ENCODE measurements at places on chromosomes 13 and 19.

- no peak for DNase-seq
Observed at GRCh38 chr13:82221621-82222020, 1660.7 kb downstream of the SLITRK1 start.

GRCh38 chr19:34217952-34218817 is 36.2 kb upstream of the GARRE1 start:
- peak; percentile 75 for DNase-seq

GRCh38 chr13:95643936-95644598 is 439 bp downstream of the DZIP1 start:
- no peak for DNase-seq

DNA sequence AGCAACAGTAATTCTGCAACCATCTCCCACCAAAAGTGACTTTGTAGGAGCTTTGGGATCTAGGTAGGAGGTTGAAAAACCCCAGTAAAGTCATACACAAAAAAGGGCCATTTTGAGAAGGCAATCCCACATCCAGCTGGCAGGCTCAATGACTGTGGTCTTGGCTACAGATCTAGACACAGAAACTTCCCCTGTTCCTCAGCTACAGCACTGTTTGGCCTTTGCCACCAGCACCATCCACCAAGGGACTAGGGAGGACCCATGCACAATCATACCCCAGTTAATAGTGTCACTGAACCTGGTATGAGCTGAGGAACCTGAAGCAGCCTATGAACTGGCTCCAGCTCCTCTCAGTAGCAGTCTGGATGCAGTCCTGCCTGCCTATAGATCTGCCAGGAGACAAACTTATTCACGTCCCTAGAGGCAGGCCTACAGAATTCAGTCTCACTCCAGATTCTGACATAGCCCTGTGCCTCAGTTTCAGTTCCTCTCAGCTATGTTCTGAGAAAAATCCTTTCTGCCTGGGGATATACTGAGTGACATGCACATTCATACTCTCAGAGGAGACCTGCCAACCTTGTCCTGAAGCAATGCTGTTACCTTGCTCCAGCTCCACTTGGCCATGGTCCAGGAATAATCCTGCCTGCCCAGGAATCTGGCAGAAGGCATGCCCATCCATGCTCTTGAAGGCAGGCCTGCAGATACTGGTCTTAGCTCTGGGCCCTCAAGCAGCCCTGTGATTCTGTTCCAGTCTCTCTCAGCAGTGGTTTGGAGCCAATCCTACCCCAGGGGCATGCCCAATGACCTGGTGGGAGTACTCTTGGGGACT is 2048.3 kb upstream of the PCDH20 start:
- no peak for DNase-seq

DNA sequence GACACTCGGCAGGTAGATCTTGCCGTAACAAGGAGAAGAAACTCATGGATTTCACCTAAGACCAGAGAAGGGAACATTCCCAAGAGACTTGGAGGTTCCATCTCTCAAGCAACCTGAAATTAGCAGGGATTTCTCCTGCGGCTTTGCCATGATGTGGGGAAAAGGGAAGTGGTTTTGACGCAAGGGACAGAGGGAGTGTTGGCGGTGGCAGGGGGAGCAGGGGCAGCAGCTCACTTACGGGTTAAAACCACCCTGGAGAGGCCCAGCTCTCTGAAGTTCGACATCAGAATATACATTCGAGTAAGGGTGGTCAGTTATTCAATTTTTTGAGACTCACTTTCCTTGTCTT is 76.1 kb upstream of the POMP start:
- no peak for DNase-seq

DNA sequence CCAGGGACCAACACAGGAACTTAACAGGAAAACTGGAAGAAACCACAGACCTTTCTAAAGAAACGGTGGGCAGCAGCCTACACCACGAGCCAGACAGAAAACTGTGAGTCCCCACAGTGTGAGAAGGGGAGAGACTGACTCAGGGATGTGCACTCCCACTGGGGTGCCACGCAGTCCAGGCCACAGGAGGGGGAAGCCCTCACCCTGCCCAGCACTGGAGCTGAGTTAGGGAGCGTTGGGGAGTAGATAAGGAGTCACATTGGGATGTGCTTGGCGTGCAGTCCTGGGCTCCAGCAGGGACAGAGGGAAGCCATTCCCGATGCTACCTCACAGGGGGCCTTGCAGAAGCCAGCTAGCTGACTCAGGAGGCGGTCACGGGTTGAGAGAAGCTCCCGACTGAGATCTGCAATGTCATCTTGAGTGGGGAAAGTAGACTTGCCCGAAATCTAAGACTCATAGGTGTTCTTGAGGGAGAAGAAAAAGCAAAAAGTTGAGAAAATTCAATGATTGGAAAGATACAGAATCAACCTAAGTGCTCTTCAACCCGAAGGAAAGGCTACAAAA is 17.3 kb downstream of the SIGLEC8 start:
- peak; percentile 47 for DNase-seq

DNA sequence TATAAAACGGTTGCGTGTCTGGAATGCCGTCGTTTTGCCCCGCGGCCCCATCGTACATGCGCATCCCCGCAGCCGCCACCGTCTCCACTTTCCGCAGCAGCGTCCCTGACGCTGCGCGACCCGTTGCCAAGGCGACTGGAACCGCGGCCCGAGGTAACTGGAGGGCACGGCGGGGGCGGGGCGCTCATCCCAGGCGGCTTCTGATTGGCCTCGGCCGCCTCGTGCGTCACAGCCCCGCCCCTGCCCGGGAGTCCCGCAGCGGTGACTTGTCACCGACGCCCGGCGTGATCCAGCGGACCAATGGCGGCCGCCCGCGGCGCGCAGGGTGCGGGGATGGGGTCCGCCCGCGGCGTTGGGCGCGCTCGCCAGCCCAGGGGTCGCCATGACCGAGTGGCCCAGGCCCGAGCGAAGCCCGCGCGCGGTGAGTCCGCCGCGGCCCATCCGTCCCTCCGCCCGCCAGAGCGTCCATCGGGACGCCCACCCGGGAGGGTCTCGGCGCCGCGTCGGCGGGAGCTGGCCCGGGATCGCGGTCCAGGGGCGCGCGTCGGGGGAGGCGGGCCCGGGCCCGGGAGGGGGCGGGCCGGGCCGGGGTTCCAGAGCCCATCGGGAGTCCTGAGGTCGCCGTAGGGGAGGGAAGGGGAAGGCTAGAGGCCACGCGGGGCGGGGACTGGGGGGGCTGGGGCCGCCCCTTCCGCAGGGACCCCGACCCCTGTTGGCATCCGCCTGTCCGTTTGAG is at the start of gene ZSCAN1:
Gene ZSCAN1 (plus strand): TSS at position 285 of the 736 bp plus-strand sequence. CDS start 3,812 bp downstream, outside the sequence.
- peak; percentile 39 for DNase-seq

DNA sequence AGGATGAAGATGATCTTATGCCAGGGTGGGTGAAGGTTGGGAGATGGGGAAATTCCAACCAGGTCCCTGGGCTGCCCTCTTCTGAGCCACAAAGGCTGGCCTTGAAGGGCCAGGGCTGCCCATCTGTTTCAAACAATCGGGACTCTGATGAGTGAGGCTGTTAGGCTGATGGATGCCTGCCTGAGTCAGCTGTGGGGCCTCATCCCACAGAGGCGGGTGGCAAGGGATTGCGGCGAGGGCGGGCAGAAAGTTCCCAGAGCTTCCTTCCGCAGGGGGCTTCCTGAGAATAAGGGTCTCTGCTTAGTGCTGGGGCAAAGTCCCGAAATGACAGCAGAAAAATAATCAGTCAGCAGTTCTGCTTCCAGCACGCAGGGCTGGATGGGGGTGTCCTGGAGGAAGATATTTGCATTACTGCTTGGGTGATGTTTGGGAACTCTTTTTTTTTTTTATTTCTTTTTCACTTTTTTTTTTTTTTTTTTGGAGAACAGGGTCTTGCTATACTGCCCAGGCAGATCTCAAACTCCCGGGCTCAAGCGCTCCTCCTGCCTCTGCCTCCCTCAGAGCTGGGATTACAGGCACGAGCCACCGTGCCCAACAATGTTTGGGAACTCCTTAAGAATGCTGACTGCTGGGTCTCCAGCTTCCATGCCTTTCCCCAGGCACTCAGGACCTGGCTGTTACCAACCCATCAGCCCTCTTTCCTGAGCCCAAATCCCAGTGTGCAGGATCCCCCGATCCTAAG is 14.1 kb downstream of the SH3GL1 start:
- DNase-seq = no peak

DNA sequence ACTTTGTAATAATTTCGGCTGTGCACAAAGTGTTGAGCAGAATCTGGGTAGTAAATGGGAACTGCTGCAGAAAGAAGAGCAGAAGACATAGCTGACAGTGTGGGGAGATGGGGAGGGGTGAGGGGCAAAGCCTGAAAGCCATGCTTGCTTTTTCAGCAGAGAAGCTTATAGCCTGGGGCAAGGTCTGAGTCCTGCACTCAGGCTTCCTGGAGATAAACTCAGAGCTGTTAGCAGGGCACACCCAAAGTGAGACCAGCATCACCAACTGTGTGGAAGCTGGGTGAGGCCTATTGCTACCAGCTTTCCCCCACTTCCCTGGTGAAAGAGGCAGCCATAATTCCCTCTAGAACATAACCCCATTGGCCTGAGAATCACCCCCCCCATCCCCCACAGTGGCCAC is 15.6 kb upstream of the LHFPL6 start:
- DNase-seq = no peak

- DNase-seq = peak; percentile 66
Observed at GRCh38 chr19:2015608-2015950, at the start of gene BTBD2. TSS of gene BTBD2 (minus strand) at chr19:2015714. CDS start at chr19:2015703, 11 bp downstream.

DNA sequence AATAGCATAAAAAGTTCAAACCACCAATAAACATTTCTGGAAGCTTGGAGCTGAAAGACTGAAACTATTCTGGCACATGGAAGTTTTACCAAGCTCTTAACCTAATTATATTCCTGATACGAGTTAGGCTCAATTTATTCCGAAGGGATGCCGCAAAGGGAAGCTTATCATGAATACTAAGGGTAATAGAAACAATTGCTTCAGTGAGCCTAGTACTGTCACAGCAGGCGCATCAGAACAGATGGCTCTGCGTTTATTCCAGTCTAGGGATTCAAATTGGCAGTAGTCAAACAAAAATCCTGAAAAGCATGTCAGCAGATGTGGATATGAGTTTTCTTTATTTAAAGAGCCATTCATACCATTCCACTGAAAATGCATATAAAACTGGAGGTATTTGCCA is 779.5 kb downstream of the GPC5 start:
- no peak for DNase-seq

- DNase-seq = peak; percentile 14
Observed at GRCh38 chr13:79384022-79384610, 21.9 kb downstream of the RBM26 start.

DNA sequence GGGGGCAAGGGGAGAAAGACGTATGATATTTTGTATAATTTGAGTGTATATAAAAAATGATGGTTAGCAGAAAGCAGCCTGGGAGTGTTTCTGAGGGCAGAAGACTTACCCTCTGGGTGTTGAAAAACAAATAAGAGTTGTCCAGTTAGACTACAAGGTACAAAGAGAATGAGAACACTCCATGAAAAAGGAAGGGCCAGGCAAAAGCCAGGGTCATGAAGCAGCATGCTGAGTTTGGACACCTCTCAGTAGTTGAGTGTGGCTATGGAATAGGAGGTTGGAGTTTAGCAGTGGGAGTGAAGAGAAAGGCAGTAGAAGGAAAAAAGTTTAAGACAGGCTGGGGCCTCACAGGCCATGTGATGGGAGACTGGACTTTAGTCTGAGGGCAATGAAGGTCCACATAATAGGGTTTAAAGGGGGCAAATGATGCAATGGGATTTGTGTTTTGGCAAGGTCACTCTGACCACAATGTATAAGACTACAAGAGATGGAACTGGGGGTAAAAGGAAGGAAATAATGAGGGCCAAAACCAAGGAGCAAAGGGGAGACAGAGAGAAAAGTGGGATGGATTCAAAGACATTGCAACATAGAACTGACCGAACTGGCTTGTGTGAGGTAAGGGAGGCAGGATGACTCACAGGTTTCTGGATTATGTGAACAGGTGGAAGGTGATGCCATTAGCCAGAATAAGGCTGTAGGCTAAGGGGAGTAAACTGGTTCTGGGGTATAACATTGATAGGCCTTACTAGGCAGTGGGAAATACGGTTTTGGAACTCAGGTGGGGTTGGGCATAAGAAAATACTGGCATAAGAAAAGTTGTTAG is 76.6 kb downstream of the SERP2 start:
- no peak for DNase-seq

GRCh38 chr19:48858984-48859710 is 9.3 kb downstream of the PLEKHA4 start:
- peak; percentile 80 for DNase-seq

GRCh38 chr13:41543664-41544300 is 86.4 kb downstream of the RGCC start:
- DNase-seq = no peak

- DNase-seq = no peak
Observed at GRCh38 chr19:41064974-41065569, 23.2 kb upstream of the CYP2A13 start.

- no peak for DNase-seq
Observed at GRCh38 chr13:73268306-73268705, 209.5 kb downstream of the KLF5 start.

DNA sequence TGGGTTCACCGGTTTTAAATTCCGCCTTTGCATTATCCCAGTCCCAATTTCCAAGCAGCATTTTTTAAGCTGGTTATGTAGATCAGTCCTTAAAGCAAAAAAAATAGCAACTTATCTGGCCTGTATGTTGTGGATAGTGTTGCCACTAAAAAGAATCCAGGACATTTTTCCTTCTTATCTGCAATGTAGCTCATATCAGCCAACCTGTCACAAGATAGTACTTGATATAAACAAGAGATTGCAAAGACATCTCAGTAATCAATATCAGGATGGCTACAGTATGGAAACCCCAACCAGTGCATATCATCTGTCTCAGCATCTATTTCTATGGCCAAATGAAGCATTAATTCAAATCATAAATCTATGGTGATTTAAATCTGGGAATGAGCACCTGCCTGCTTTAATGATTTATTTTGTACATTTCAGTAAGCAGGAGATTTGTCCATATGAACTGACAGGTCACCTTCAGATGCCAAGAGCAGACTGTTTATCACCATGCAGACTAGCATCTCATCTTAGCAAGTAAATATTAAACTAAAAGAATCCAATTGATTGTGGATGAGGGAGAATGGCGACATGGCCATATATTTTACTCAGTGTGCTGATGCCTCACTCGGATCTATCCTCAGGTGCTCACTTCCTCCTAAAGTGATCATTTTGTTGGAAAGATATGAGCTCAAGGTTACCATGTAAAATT is 240.4 kb downstream of the DACH1 start:
- DNase-seq = no peak

DNA sequence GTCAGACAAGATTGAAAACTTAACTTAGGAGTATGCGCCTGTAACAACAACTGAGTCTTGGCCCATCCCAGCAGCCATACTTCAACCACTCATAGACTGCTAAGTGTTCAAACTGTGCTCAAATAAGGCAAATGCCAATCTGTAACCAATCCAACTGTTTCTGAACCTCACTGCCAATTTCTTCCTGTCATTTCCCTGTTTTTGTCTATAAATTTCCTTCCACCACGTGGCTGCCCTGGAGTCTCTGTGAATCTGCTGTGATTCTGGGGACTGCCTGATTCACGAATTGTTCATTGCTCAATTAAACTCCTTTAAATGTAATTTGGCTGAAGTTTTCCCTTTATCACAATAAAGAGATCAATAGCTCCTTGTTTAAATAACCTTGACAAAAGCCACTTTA is 50.8 kb upstream of the FREM2 start:
- DNase-seq = no peak

DNA sequence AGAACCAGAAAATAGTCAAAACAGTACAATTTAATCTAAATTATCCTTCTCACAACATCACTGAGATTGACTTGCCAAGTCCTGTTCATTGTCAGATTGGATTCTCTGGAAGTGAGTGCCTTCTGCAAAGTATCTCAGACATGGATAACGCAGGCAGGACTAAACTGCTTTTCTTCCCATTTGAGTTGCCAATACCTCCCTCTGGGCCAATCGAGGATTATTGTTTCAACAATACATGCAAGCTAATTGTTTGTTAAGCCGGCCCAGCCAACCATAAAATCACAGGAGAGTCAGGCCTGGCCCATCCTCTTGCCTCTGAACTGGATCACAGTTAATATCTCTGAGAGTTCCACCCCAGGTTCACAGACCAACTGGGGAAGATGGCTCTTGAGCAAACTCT is 240.0 kb downstream of the ENOX1 start:
- DNase-seq = no peak

All from erythroblast (primary cell).